Fibroblast of mammary gland (primary cell): ENCODE measurements at places on chromosomes 12 and 14.
A peak's percentile ranks its signal among the peaks of the same experiment; 100 is the strongest.

DNA sequence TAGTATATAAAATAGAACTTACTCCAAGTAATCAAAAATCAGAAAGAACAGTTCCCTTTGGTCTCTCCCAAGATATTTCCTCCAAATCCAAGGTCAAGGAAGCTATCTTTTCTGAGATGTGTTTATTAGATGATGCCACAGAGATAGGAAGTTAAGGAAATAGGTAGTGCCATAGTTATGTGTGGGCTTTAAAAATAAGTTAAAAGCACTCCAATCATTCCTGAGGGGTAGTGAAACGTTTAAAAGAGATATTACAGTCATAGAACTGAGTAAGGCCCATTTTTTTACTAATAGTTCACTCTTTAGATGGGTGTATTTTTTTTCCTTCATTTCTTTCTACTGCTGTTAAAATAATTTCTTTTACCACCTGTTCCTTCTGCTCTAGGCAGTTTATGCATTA lies 1630.9 kb upstream of the SEL1L start:
- DNase-seq: no peak

GRCh38 chr14:70052990-70053389 lies 135.8 kb downstream of the SLC8A3 start:
- DNase-seq: peak; percentile 38

DNA sequence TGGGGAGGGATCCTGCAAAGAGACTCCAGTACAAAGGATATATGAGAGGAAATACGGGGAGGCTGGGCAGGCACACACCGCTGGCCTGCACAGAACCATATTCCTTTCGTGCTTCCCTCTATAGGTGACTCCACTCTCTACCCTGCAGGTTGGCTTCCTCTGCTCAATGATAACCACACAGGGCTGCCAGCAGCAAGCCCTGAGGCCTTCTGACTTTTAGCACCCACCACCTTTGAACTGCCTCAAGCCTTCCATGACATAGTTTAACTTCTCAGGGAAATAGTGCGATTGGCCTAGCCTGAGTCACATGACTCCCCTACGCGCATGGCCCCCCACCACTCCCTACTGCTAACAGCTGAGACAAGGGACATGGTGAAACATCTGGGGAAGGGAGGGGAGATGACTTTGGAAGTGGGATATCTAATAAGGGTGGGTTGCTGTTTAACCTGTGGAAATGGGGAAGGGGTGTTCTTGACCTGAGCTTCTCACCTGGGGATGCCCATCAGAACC lies 3.0 kb upstream of the FOXN3 start:
- no peak for DNase-seq

DNA sequence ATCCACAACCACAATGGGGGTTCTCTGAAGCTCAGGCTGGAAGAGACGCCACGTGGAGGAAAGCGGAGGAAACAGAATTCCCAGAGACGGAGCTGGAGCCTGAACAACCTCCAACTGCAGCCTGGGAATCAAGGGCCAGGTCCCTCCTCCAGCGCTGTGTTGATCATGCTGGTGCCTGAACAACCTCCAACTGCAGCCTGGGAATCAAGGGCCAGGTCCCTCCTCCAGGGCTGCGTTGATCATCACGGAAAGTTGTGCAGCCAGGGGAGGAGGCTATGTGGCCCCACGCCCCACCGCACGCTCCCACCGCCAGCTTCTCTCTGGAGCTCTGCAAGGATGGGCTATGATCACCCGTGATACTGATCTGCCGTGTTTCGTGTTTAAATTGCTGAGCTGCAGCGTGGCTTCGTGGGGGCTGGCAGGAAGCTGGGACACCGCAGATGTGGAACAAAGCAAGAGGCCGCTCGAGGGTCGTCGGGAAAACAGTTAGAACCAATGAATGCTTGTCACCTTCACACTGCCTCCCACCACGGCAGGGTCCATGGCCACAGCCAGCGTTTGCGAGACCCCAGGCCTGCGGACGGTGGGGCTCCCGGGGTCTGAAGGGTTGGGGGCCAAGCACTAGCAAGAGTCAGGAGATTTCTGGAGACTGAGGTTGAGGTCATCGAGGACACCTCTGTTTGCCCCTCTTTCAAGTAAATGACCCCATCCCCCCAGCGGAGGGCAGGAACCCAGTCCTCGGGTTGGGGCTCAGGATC lies 51.8 kb upstream of the FBRSL1 start:
- DNase-seq: no peak

DNA sequence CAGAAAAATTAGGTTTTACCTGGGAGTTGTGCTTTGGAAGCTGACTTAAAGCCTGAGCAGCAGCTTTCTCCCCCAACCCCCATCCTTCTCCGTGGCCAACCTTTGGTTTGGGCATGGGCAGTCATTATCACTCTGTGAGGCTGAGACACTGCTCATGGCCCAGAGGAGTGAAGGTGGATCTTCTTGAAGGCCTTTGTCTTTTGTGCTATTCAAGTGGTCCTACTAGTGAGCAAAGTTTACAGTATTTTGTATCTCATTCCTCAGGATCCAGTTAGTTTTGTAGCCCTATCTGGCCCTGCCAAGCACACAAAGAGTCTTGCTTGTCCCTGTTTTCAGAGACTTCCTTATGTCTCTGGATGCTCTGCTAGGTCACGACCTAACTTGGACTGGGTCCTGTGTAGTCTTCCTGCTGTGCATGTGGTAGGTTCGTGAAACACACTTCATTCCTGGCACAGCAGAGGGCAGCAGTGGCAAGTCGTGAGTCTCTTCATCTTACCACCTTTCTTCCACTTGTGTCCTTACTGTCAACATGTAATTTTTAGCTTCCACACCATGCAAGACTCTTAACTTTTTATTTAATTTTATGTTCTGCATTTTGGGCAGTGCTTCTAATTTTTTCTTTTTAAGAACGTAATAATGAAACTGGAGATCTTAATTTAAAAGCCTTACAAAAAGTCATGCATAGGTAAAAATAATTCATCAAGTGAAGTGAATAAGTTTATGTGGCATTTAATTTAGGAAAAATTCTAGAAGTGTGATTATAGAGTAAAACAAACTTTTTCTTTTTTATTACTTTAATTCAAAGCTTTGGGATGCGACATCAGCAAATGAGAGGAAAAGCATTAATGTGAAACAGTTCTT lies 53.7 kb downstream of the APAF1 start:
- DNase-seq: peak; percentile 75

GRCh38 chr14:52781629-52782028 lies 9.8 kb downstream of the GNPNAT1 start:
- no peak for DNase-seq
